Glomerular endothelial cell (primary cell): ENCODE measurements at places on chromosomes 1 and 21. TPM values are rescaled to one million over a fixed set of nuclear protein-coding genes. Genes with fewer than 3 reads are reported as not detected.

USH2A gene
- not detected in 2 replicates for total RNA-seq

DNA sequence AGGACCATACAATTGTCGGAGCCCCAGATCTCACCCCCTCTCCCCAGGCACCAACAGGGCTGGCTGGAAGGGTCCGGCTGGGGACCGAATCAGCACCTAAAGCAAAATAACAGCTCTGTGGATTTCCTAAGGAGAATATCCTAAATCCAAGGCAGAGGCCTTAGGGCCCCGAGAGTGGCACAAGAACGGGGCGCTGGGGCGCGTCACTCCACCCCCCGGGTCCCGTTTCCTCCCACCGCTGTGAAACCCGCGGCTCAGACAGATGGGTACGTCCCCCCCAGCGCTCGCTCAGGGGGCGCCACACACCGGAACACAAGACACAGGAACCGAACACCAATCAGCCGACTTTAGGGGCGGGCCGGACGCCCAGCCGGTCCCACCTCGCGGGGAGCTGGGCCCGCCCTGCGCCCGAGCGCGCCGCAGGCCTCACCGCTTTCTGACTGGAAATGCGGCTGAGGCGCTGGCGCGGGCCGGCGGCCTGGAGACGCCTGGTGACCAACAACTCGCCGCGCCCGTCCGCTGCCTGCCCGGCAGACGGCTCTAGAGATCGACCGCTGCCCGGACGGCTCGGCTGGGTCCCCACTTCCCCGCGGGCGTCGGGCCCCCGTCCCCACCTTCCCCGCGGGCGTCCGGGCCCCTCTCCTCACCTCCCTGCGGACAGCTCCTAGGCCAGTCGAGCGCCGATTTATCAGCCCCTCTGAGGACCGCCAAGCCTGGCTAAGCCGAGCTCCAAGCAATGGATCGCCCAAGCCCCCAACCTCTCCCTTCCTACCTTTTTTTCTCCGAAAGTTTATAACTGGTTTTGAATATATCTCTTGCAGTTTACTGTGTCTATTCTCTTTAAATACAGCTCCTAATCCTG, at the start of gene HFM1:
Gene HFM1, minus strand, starts transcription at position 687 of the 862 bp plus-strand sequence. CDS start 3,755 bp downstream, outside the sequence.
- DNase-seq: no peak

IFNLR1 gene
- 0.39 and 0.41 TPM in 2 replicates for total RNA-seq

- DNase-seq: no peak
Measured at GRCh38 chr21:39961251-39961650, 94.0 kb downstream of the PCP4 start.

FCRL4 gene
- total RNA-seq: not detected in 2 replicates

- DNase-seq: no peak
Measured at GRCh38 chr21:29418813-29419212, 120.1 kb downstream of the BACH1 start.

DNA sequence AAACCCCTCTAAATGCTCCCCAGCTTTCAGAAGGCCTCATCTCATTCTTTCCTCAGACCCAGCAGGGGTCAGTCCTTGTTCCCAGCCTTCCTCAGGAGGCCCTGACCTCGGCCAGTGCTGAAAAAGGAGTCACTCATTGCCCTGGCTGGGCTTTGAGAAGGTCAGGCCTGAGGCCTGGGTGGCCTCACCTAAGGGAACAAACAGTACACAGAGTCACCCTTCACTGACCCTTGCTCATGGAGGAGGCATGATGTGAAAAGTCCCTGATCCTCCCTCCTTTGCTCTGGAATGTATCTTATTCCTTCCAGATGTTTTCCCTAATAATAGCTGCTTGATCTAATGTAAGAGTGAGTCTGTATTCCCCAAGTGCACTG, 117.7 kb upstream of the SLC44A3 start:
- no peak for DNase-seq

EDN2 gene
- 0.53 and 0.63 TPM in 2 replicates for total RNA-seq

DNA sequence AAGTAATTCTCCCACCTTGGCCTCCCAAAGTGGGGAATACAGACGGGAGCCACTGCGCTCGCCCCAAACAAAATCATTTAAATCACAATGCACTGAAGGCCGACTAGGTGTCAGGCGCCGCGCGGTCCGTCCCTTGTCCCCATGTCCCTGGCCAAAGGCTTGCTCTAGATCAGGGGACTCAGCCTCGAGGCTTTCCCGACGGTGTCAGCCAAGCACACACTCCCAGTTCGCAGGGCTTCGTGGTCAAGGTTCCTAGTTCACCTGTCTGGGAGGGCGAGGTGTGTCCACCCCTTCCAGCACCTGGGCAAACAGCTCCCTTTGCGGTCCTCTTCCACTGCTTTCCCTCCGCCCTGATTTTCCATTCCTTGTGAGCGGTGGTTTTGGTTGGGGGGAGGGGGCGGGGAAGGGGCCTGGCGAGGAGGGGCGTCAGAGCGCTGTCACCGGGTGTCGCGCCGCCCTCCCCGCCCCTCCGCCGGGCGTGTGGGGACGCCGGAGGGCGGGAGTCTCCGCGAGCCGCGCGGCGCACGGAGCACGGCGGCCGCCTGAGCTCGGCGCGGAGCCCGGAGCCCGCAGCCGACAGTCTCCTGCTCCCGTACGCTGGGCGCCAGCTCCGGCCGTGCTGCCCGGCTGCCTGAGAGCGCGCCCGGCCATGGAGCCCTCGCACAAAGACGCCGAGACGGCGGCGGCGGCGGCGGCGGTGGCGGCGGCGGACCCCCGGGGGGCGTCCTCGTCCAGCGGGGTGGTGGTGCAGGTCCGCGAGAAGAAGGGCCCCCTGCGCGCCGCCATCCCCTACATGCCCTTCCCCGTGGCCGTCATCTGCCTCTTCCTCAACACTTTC, at the start of gene STUM:
Gene STUM, plus strand, starts transcription at position 509 of the 838 bp plus-strand sequence. Its CDS starts 141 bp downstream, at position 650.
- DNase-seq: no peak

DNA sequence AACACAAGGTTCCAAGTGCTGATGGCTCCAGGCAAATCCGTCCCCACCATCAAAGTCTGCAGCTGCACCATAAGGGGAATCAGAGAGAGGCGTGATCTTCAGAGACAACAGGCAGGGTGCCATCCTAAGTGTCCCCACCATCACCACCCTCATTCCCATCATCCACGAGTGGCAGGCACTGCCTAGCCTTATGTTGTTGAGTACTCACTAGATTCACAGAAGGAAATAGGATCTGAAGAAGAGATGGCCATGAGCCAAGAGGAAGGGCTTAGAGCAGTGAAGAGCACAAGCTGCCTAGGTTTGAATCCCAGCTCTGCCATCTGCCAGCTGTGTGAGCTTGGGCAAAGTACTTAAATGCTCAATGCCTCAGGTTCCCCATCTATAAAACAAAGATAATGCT, 207.3 kb upstream of the CSF3R start:
- DNase-seq: no peak

GRCh38 chr21:31731857-31732596, at the start of gene SCAF4:
Gene SCAF4, minus strand, starts transcription at chr21:31732118. Its CDS starts 426 bp downstream, at chr21:31731692.
- no peak for DNase-seq

SERINC2 gene
- 38.4 and 43.5 TPM in 2 replicates for total RNA-seq

TMEM61 gene
- total RNA-seq: not detected in 2 replicates

- no peak for DNase-seq
Measured at GRCh38 chr21:15221799-15222386, 157.1 kb upstream of the NRIP1 start.

RNPEP gene
- 76.3 and 77.6 TPM in 2 replicates for total RNA-seq

DMBX1 gene
- total RNA-seq: not detected in 2 replicates

DEGS1 gene
- total RNA-seq: 181 and 198 TPM in 2 replicates

ANP32E gene
- total RNA-seq: 13.0 and 22.2 TPM in 2 replicates

- DNase-seq: no peak
Measured at GRCh38 chr1:77276941-77277340, 4.9 kb upstream of the AK5 start.

DNA sequence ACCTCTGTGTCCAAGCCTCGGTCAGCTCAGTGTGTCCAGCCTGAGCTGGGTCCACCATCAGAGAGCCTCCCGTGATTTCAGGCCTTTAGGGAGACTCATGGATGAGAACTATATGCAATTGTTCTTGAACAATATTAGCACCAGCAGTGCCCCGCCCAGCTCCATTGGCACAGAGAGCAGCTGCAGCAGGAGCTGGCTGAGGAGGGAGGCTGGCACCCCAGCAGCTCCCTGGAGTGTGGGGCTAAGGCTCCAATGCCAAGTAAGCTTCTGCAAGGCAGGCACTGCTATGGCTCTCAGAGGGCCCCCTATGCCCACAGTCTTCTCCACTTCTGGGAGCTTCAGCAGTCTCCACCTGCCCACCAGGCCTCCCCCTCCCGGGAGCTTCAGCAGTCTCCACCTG, 593.3 kb downstream of the MATN1 start:
- DNase-seq: no peak

CD1E gene
- not detected in 2 replicates for total RNA-seq

GRCh38 chr21:44255511-44255981, 6.2 kb downstream of the DNMT3L start:
- DNase-seq: no peak

GRCh38 chr1:228180271-228180958, 14.8 kb downstream of the IBA57 start:
- no peak for DNase-seq

ZNF648 gene
- not detected in 2 replicates for total RNA-seq

- DNase-seq: no peak
Measured at GRCh38 chr1:245128381-245129101, 26.2 kb upstream of the KIF26B start.

HES2 gene
- total RNA-seq: 16.1 and 41.8 TPM in 2 replicates

DNA sequence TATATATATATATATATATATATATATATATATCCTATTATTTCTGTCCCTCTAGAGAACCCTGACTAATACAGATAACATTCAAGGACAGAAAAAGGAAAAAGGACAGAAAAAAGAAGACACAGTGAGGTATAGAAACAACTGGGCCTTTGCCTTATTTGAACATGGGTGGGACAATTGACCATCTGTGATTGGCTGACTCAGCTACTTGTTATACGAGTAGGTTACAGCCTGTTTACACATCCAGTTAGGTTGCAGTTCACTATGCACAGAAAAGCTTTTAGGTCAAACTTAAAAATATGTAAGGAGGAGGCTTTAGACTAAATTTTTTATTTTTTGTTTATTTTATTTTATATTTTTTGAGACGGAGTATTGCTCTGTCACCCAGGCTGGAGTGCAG, 39.8 kb upstream of the RGS8 start:
- DNase-seq: no peak

DNA sequence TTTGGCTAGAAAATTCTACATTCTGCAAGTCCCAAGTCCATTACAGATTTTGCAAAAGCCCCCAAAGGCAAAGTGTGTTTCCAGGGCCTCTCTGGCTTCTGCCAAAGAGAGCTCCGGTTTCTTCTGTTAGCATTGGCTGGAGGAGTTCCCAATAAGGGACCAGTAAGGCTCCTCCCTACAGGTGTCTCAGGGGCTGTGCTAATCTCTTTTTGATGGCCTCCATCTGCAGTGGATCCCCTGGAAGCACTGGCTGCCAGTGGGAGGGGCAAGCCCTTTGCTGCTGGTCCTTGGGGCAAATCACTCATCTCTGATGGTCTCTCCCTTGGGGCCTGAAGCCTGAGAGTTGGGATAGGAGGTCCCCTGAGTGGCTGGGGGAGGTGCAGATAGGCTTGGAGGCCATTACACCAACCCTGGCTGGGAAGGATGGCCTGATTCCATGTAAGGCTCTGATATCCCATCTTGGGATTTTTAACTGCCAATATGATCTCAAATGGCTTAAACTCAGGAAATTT, 89.1 kb upstream of the USP24 start:
- no peak for DNase-seq

EPHA10 gene
- total RNA-seq: 0.47 TPM in 1 of 2 replicates, not detected in the other

DNA sequence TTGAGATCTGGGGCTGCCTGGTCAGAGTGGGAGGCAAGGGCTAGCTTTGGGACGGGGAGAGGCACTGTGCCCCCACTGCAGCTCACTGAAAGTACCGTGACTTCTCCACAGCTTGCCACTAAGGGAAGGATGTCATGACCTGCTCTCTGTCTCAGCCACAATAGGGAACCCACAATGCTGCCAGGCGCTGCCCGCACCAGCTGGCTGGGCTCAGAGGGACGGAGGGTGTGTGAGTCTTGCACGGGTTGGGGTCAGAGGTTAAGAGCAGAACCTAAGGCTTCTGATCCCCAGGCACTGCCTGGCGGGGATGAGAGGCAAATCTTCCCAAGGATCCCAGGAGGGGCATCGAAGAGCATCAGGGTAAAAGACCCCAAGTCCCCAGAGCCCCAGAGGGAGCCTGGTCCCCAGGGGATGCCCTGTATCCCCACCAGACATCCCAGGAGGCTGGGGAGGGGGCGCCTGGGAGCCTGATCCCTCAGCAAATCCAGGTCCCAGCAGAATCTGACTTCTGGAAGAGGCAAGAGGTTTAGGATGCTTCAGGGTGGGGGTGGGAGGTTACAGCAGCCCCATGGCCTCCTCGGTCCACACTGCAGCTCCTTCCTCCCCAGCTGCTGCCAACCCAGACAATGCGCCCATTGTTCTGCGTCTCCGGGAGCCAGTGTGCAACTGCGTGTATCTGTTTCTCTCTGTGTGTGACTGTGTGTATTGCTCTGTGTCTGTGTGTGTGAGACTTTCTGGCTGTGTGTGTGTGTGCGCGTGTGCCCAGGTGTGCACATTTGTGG, 2.0 kb upstream of the MARCKSL1 start:
- DNase-seq: no peak

- DNase-seq: no peak
Measured at GRCh38 chr21:18801468-18801867, 397.9 kb upstream of the TMPRSS15 start.

- no peak for DNase-seq
Measured at GRCh38 chr1:3945222-3945621, 45.1 kb upstream of the C1orf174 start.

- no peak for DNase-seq
Measured at GRCh38 chr1:153032073-153032472, 1.1 kb downstream of the SPRR1B start.
